Activated naive CD4-positive, alpha-beta T cell (primary cell): ENCODE measurements at places on chromosomes 2 and 18.

GRCh38 chr2:10665833-10666232, 23.9 kb downstream of the NOL10 start:
- DNase-seq = no peak

GRCh38 chr2:161138429-161138828, 21.8 kb upstream of the TANK start:
- no peak for DNase-seq

GRCh38 chr2:189466656-189467055, 25.4 kb downstream of the WDR75 start:
- DNase-seq = no peak

DNA sequence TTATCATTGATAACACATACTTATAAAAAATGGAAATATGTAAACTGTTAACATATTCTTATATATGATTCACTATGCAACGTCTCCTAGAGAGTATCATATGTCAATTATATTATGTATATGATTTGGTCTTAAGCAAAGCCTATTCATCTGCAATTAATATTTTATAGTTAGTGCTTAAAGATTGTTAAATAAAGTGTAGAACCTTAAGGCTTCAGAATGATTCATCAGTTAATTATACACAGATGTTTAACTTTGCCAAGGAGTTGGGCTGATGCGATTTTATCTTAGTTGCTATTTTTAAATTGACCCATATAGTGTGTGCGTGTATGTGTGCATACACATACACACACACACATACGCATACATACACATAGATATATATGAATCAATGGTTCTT, 323.1 kb downstream of the RBM43 start:
- no peak for DNase-seq

- DNase-seq = no peak
These were observed 23.1 kb downstream of the PRPF40A start for GRCh38 chr2:152694161-152694661.

- DNase-seq = no peak
These were observed 157.6 kb downstream of the HAUS1 start for GRCh38 chr18:46261799-46262198.

DNA sequence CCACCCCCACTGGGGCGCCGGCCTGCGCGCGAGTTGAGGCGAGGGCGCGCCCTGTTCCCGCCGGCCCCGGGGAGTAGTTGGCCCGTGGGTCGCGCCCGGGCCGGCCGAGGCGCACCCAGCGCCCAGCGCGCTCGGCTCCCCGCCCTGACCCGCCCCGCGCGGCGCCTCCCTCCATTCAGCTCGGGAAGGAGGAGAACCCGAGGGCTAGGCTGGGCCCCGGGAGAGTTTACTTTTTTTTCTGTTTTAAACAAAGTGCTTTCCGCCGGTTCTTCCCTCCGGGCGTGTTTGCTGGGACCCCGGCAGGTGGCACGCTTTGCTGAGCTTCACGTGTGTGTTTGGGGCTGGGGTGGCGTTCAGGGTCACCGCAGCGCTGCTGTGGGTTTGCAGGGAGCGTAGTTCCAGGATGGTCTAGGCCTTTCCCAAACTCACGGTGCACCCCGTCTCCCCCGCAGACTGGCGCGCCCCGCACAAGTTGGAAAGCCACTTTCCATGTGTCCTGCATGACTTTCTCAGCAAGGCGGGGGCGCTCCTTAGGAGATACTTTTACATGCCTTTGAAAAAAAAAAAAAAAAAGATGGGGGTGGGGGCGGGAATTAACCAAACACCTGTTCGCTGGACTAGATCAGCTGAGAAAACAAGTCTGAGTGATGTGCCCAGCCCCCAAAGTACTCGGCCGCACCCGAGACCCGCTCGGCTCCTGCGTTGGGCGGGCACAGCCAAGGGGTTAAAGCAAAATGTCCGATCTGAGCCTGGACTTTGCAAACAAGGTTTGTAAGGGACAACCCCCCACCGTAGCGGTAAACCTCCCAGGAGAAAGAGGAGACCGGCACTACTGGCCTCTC, 825 bp downstream of the ITGA6 start:
- peak; percentile 19 for DNase-seq

- no peak for DNase-seq
These were observed 9.1 kb downstream of the KCNK3 start for GRCh38 chr2:26701596-26701995.

GRCh38 chr2:72349016-72349415, 201.4 kb upstream of the CYP26B1 start:
- no peak for DNase-seq

DNA sequence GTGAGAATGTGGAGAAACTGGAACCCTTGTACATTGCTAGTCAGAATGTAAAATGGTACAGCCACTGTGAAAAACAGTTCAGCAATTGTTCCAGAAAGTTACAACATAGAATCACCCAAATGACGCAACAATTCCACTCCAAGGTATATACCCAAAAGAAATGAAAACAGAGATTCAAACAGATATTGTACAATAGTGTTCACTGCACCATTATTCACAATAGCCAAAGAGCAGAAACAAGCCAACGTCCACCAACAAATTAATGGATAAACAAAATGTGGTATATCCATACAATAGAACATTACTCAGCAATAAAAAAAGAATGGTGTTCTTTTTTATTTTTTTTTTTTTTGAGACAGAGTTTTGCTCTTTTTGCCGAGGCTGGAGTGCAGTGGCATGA, 10.9 kb downstream of the CLASP1 start:
- no peak for DNase-seq

DNA sequence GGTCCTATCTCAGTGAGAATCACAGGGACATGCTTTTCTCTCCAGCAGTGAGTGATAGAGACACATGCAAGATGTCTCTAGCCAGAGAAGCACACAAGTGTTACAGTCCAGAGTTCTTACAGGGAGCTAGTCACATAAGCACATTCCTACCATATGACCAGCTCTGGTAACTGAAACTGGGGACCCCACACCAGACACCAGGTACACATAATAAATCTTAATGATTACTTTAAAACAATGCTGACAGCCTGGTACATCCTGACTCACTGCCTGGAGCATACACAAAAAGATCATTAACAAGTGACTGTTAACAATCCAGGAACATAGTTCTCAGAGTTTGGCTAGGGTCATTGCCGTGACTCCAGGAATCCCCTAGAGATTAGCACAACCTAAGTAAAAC, 53.6 kb downstream of the GALNT1 start:
- no peak for DNase-seq

DNA sequence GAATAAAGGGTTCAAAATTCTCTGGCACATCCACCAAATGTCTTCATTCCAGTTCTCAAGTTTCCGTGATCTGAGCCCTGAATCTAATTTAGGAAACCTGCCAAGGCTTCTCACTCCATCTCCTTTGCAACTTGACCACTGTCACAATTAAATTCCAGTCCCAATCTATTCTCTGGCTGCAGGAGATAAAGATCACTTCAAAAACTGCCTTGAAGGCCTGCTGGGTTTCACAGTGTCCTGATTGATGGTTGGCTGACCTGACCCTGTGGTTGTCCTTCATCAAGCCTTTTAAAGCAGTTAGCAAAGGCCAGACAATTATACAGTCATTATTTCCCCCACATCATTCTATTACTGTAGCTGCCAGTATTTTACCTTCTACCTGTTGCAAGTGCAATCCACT, 60.3 kb upstream of the DNAJC10 start:
- no peak for DNase-seq

GRCh38 chr2:14516844-14517243, 115.7 kb upstream of the LRATD1 start:
- no peak for DNase-seq

GRCh38 chr2:178478130-178478438, 316 bp downstream of the FKBP7 start:
- no peak for DNase-seq

- no peak for DNase-seq
These were observed 492.0 kb downstream of the TNS1 start for GRCh38 chr2:217510771-217511291.

GRCh38 chr2:72847534-72848315, 21.9 kb upstream of the EXOC6B start:
- no peak for DNase-seq

DNA sequence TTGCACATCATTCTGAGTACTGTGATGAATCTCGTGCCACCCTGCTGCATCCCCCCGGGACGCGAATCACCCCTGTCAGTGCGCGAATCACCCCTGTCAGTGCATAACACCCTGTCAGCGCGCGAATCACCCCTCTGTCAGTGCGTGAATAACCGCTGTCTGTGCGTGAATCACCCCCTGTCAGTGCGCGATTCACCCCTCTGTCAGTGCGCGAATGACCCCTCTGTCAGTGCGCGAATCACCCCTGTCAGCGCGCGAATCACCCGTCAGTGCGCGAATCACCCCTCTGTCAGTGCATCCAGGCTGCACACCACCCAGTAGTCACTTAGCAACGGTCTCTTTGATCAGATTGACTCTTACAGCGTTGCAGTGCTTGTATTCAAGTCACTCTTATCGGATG, 134.4 kb upstream of the TPO start:
- no peak for DNase-seq

- no peak for DNase-seq
These were observed 804.4 kb upstream of the FAM98A start for GRCh38 chr2:34403512-34403911.

DNA sequence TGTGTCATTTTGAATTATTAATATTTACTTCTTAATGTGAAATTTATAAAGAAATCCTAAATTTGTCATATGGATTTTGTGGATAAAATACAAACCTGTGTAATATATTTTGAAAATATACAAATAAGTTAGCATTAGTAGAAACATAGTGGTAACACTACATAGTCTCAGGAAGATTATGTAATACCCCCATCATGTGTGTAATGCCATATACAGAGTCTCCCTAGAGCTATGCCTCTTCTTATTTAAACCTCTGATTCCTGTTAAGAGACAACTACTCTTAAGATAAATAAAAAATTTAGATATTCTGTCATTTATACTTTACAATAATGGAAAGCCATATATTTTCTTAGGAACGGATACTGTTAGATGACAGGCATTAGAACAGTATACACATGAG, 2012.0 kb upstream of the LRRTM1 start:
- DNase-seq = no peak

- DNase-seq = no peak
These were observed 162.3 kb downstream of the PHLPP1 start for GRCh38 chr18:62877411-62878221.

DNA sequence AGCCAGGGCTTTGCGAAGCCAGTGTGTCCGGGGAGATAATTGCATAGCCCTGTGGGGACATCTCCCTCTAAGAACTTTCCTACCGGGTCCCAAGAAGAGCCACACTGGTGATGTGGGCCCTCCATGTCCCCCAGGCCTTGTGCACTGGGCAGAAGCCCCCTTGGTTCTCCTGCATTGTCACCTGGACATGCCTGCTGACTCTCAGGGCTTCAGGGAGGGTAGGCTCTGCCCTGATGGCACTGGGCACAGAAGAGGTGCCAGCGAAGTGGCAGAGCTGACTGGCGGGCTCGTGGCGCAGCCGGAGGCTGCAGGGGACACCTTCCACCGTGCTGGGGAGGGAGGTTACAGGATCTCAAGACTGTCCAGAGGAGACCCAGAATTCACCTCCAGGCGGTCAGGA, 28.3 kb downstream of the GLI2 start:
- DNase-seq = no peak

GRCh38 chr2:241491549-241492173, 16.7 kb downstream of the STK25 start:
- DNase-seq = no peak

DNA sequence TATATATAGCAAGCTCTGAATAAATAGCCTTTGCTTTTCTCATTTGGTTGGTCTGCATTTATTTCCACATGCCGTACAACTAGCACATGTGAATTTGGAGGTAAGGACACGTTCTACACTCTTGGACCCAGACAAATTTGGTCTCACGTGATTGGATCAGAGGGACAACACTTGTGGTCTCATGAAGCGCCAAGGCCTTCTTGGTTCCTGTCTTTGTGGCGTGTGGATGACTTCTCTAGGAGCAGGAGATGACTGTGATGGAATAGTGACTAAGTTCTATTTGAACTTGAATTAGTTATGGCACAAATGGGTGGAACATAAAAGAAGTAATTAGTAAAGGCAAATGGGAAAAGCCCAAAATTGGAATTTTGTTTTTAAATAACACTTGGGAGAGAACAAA, 206.9 kb downstream of the BCL2 start:
- no peak for DNase-seq

DNA sequence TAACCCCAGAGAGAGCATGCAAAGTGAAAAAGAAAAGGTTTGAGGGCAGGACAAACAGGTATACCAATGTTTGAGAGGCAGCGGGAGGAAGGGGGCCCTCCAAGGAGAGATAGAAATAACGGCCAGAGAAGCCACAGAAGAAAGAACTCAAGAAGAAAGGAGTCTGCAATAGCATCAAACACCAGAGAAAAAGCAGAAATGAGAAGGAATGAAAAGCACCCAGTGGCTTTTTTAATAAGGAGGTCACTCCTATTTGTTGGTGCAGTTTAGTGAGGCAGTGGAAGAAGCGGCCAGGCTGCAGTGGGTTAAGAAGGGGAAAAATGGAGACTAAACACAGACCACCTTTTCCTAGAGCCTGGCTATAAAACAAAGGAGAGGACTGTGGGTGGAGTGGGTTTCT, 177.2 kb downstream of the THADA start:
- no peak for DNase-seq

GRCh38 chr18:44320619-44321460, 359.8 kb upstream of the SETBP1 start:
- no peak for DNase-seq

- no peak for DNase-seq
These were observed 13.9 kb upstream of the ATL2 start for GRCh38 chr2:38390947-38391346.

DNA sequence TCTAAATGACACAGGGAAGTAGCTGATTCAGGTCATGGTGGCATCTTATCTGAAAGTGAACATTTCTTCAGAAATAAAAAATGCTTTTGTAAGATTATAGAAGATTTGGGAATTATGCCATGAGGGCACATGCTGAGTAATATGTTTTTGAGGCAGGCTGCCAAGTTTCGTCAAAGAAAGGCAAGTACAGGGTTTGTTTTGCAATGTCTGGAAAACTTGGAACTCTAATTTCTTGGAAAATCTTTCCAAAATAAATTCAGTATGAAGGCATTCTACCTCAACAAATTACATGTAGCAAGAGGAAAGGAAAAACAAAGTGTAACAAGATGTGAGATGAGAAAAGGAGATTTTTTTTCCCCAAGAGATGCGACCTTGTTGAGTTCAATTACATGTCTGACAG, 167.7 kb downstream of the PLCL1 start:
- DNase-seq = no peak

DNA sequence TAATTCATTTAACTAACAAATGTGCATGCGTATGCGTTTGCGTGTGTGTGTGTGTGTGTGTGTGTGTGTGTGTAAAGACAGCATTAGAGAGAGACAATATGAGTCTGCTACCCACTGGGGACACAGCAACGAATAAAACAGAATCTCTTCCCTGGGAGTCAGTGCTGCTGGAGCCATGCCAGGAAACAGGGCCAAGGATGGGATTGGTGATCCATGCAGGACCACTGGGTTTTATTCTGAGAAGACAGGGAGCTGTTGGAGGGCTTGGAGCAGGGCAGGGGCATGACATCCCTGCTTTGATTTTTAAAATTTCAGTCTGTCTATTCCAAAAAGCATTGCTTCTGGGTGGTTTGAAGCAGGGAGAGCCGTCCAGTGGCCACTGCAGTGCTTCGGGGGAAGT, 62.9 kb downstream of the PDCL3 start:
- no peak for DNase-seq

GRCh38 chr2:86822668-86823345, 32.1 kb upstream of the CD8A start:
- no peak for DNase-seq
